HFF-Myc (cell line): ENCODE measurements at places on chromosomes 5 and 9.

DNA sequence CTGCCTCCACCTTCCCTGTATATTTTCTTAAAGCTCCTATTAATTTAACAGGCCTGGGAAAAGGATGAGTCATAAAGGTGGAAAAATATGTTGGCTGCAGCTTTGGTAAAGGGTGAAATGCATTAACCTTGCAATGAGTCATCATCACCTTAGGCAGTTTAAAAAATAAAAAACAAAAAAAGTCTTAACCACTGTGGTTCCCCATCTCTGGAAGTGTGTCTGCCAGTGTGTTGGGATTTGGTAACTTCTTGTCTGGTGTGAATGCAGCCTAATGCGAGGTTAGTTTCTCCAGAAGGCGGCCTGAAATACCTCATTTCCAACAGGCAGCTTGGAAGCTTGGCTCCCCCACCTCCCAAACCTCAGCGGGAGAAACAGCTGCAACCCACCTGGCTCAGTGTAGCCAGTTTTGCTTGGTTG, 265.3 kb upstream of the GAS1 start:
- peak; percentile 59 for DNase-seq

DNA sequence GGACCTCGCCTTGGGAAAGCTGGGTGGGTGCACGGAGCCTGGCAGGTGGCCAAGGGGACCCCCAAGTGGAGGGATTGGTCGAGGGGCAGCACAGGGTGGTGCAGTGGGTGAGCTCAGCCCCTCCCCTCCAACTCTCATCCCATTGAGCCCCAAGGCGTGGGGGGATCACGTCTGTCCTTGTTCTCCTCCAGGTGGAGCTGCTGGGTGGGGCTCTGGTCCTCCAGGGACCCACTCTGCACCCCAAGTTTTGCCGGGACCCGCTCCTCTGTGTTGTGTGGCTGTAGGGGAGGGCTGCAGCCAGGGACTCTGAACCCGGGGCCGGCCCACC, 3.6 kb upstream of the FUT7 start:
- DNase-seq: no peak

DNA sequence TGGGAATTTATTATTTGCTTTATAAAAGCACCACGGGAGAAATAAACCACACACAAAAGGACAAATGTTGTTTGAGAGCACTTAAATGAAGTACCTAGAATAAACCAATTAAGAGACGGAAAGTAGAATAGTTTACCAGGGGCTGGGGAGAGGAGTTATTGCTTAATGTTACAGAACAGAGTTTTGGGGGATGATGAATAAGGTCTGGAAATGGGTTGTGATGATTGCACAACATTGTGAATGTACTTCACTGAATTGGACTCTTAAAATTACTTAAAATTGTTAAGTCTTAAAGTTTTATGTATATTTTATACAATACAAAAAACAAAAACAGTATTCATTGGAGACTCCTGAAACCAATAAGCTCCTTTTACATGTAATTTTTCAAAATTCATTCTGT, 1.5 kb downstream of the ZBTB43 start:
- DNase-seq: no peak

DNA sequence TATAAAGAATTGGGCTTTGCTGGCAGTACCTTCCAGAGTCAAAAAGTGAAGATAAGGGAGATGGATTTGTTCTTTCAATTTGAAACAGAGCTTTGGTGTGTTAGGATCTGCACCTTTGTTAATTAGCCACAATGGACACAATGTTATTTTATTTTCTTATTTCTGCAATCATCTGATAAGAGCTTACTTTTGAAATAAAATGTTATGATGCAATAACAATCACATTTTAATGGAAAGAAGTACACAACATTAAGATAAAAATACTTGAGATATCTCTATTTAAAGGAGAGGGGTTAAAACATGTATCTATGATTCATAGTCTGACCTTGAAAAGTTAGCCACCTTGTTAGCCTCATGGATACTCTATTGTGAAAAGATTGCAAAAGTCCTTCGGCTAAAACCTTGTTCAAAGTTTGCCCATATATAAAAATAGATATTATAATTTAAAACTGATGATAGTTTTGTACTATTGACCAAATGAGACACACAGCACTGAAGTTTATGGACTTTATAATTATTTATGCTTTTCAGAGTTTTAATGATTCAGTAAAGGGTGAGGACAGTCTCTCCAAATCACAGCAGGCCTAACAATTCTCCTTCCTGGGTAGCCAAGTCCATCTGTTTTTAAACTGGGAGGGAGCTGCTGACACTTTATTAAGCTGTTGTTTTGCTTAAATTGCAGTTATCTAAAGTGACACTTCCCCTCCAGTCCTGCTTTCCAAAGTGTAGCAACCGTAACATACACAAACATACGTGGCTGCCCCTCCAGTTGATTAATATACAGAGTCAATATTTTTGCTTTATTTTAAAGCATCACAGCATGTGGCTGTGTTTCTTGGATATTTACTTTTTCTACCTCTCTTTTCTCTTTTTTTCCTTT, 47.6 kb upstream of the DAP start:
- no peak for DNase-seq

- no peak for DNase-seq
Measured at GRCh38 chr5:124527220-124527991, 219.0 kb downstream of the ZNF608 start.

DNA sequence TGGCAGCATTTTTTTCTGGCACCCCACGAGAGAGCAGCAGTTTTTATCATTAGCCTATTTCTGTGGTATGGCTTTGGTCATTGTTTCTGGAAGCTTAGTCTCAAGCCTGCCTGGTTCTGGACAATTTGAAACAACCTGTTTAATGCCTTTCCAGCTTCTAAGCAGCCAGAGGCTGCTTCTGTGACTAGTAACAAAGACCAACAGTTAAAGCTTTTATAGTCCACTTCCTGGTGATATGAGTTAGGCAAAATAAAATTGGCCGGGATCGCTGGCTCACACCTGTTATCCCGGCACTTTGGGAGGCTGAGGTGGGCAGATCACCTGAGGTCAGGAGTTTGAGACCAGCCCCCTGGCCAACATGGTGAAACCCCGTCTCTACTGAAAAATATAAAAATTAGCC, 24.0 kb downstream of the LYRM7 start:
- no peak for DNase-seq

- DNase-seq: no peak
Measured at GRCh38 chr9:98432960-98433359, 177.5 kb upstream of the TBC1D2 start.

DNA sequence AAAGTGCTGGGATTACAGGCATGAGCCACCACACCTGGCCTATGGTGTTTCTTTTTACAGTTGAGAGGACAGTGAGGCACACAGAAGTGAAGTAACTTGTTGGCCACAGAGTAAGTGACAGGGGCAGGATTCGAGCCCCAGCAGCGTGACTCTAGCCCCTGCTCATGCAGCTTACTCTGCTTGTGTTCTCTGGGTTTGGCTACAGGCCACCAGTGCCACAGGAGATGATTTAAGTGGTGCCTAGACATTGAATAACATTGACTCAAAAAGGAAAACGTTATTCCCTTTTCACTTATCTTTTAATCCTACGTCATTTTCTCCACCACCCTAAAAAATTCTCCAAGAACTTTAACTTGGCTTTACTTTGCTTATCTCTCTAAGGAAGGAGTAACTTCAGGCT, 61.4 kb downstream of the SNX24 start:
- no peak for DNase-seq

DNA sequence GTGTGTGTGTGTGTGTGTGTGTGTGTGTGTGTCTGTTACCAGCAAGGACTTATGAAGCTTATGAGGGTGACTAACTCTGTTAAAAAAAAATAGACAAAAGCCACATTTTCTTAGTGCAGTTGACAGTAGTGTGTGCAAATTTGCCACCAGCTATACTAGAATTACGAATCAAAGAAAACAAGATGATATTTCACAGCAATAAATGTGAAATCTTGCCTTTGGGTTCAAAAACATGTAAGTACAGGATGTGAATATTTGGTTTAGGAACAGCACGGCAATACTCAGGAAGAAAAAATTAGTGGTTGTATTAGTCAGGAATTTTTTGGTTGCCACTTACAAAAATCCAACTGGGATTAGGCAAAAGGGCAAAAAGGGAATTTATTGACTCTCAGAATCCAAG, 117.4 kb downstream of the NPR3 start:
- DNase-seq: no peak

GRCh38 chr5:78829811-78830527, 155.1 kb downstream of the ARSB start:
- no peak for DNase-seq

DNA sequence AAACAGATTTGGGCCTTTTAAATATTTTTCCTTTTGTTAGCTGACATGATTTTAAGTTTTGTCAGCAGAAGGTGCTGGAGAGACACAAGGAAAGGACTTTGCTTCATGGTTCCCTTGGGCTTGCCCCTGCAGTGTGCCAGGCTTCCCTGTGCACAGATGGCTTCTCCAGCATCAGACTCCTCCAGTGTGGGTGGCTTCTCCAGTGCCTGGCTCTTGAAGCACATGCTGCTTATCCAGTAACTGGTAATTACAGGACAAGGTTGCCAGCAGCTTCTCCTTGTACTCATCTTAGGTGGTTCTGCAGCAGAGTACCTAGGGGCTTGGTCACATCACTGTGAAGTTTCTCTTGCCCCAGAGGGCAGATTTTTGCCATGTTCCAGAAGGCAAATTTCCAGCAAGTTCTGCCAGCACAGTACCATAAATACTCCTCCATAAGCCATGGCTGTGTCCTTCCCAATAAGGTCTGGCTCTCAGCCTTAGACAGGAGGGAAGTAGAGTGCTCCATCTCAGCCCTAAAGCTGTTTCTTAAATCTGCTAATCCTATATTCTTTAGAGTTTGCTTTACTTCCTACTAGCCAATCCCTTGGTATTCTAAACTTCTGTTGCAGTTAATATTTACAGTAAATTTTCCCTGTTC, 62.4 kb downstream of the PJA2 start:
- DNase-seq: no peak

DNA sequence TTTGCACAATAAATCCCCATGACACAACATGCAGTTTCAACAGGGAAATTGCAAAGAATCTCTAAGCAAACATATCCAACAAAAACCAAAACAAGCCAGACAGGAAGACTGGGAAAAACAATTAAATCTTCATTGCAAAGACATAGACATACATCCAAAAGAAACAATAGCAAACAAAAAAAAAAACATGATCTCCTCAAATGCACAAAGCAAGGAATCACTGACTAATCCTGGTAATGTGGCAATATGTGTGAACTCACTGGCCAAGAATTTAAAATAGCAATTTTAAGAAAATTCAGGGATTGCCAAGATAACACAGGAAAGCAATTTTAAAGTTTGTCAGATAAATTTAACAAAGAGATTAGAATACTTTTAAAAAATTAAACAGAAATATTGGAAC, 520.1 kb upstream of the SMC2 start:
- DNase-seq: no peak

- no peak for DNase-seq
Measured at GRCh38 chr9:4740388-4740637, 689 bp downstream of the AK3 start.

GRCh38 chr5:106376522-106376921, 1294.2 kb downstream of the EFNA5 start:
- peak; percentile 22 for DNase-seq

DNA sequence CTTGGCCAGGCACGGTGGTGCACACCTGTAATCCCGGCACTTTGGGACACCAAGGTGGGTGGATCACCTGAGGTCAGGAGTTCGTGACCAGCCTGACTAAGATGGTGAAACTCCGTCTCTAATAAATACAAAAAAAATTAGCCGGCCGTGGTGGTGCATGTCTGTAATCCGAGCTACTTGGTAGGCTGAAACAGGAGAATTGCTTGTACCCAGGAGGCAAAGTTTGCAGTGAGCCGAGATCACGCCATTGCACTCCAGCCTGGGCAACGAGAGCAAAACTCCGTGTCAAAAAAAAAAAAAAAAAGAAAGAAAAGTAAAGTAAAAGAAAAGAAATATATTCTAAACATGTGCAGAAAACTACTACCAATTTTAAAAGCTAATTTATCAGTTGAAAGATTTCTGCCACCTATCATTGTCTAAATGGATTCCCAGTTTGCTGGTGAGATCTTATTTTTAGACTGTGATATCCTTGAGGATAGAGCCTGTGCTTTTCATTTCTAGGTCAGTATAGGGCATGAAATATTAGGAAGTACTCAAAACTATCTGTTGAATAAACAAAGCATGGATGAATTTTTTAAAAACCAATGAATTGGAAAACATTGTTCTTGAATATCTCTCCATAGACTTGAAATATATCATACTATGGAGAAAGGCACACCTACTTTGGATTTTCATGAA, 86.9 kb downstream of the NFIB start:
- no peak for DNase-seq

DNA sequence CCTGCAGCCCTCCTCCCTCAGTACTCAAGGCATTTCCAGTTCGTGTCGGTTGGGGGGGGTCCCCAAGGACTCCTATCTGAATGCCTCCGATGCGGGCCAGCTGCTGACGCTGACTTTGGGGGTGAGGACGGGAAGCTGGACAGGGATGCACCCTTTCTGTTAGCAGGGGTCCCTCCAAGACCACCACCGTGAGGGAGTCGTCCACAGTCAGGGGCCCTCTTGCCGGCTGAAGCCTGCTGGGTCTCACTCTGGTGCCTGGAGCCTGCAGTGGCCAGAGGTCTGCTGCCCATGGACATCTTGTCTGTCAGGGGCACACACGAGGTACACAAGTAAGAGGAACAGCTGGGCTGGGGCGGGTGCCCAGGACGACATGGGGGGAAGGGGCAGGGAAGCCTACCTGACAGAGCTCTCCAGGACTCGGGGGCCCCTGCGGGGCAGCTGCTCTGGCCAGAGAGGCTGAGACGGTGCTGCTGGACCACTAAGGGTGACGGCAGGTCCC, 9.1 kb upstream of the ZDHHC11 start:
- DNase-seq: no peak

DNA sequence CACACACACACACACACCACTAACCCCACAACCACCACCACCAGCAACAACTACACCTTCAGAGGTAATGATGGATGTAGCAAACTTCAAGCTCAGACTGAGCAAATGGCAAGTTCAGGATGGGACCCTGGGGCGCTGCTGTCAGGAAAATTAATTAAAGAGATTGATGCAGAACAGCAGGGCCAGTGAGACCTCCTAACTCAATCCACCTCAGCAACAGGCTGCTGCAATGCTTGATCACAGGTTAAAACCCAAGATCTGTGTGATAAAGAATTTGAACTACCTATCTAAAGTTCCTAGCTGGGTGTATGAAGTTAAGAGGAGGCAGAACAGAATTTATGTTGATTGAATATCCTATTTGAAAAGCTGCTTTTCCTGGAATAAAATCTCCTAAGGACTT, 140.3 kb upstream of the FER start:
- DNase-seq: no peak

GRCh38 chr5:134549714-134550113, 24.2 kb downstream of the JADE2 start:
- DNase-seq: no peak

- DNase-seq: no peak
Measured at GRCh38 chr9:124004593-124004992, 7.0 kb upstream of the LHX2 start.

- DNase-seq: no peak
Measured at GRCh38 chr9:131407717-131408195, 13.9 kb downstream of the PRRC2B start.

- DNase-seq: no peak
Measured at GRCh38 chr9:93828331-93829097, 126.6 kb downstream of the BARX1 start.

GRCh38 chr5:143471041-143471509, 67.6 kb upstream of the NR3C1 start:
- DNase-seq: peak; percentile 38
